NCI-H187 treated with DMSO at 0.1 percent for 48 hours (cell line): ENCODE measurements at places on chromosomes 3 and 15.

- DNase-seq: no peak
These were observed 4.4 kb downstream of the PLSCR4 start for GRCh38 chr3:146246526-146246925.

GRCh38 chr3:181955566-181955965 is 243.8 kb downstream of the SOX2 start:
- DNase-seq: no peak

DNA sequence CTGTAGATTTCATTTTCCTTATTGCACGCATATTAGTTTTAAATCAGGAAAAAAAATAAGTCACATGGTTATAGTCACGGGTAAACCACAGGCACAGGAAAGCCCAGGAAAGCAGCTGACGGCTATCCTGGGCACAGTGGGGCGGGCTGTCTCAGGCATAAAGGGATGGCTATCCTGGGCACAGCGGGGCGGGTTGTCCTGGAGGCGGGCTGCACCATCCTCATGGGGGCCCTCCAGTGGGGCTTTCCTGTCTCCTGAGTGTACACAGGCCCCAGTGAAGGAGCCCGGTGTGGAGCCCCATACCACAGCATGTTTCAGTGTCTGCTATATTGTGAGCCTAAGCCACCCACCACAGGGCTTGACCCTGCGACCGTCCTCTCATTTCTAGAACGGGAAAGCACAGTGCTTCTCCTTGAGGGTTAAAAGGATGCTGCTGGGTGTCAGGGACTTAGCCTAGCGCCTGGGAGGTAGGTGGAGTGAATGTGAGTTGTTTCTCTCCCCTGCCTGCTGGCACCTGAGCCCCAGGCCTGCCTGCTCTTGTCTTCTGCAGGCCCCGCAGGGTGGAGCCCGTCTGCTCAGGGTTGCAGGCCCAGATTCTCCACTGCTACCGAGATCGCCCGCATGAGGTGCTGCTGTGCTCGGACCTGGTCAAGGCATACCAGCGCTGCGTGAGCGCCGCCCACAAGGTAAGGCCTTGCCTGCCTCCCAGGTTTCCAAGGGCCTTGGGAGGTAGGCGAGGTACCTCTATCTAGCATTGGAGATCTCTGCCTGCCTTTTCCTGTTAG is 25.9 kb upstream of the PLXNA1 start:
- DNase-seq: no peak

DNA sequence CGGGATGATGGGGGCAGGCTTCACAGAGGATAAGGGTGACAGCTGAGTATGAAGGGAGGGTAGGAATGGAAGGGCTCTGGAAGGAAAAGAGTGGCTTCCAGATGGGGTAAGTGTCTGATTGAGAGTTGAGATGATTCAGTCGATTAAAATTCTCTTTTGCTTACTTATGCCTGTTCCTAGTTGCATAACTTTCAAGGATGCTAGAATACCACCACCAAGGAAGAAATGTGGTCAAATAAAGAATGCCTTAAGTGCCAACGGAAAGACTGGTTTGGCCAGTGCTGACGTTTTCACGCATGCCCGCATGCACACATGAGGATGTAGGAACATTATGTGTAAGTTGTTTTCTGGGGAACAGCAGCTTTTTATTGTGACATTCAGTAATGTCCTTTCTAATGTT is 263.4 kb upstream of the WNT5A start:
- no peak for DNase-seq

- no peak for DNase-seq
These were observed 44.6 kb downstream of the HES1 start for GRCh38 chr3:194180570-194180969.

- DNase-seq: no peak
These were observed 407.5 kb upstream of the NECTIN3 start for GRCh38 chr3:110664148-110664547.

- no peak for DNase-seq
These were observed 249.4 kb upstream of the RARB start for GRCh38 chr3:25178672-25179071.

- DNase-seq: no peak
These were observed 674 bp upstream of the MECOM start for GRCh38 chr3:169663951-169664820.

- no peak for DNase-seq
These were observed 784.6 kb upstream of the ALCAM start for GRCh38 chr3:104582092-104582491.

DNA sequence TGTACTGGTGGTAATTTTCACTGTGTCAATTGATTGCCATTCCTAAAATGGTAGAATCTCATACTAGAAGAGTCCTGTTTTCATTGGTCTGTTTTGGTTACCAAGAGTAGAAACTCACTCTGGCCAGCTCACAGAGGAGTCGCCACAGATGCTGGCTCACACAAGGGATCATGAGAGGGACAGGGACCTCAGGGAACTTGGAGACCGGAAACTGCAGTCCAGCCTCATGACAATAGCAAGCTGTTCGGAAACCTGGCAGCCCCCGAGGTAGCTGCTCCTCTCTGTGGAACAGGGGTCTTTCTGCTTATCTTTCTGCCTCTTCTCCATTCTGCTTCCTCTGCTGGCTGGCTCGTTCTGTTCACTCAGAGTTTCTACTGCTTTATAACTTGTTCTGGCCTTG is 192.9 kb downstream of the PLCL2 start:
- no peak for DNase-seq

GRCh38 chr3:196246612-196247308 is 30.4 kb downstream of the SLC51A start:
- DNase-seq: no peak
